ENCODE measurements at places on chromosomes 2 and 18. TPM values are rescaled to one million over a fixed set of nuclear protein-coding genes. Genes with fewer than 3 reads are reported as not detected.

Gene DNAJC5G
- total RNA-seq = not detected

GRCh38 chr2:135948642-135949355, 36.6 kb downstream of the DARS1 start:
- DNase-seq = no peak

Gene CHST10
- 0.44 TPM for total RNA-seq

Gene C2orf66
- total RNA-seq = not detected

- DNase-seq = no peak
Observed at GRCh38 chr2:119483395-119483753, 40.9 kb downstream of the SCTR start.

Gene LONRF2
- total RNA-seq = 1.4 TPM

DNA sequence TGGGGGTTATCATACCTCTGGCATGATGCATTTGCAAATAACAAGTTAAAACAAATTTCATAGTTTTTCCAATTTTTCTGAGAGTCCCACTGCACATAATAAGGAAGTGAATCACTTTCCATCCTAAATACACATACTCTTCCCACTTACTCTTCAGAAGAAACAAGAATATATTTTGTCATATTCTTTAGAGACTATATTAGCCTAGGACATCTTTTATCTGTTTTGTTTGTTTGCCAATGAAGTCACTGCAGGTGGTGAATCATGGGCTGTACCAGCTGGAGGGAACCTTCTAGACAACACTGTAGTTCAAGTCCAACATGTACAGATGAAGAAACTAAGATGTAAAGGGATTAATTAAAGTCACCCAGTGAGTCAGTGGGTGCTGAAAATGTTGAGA, 116.8 kb downstream of the XIRP2 start:
- no peak for DNase-seq

GRCh38 chr2:200365209-200365608, 58.7 kb downstream of the SPATS2L start:
- no peak for DNase-seq

GRCh38 chr18:25164848-25165811, 186.8 kb downstream of the ZNF521 start:
- DNase-seq = no peak

Gene SERPINB11
- not detected for total RNA-seq

DNA sequence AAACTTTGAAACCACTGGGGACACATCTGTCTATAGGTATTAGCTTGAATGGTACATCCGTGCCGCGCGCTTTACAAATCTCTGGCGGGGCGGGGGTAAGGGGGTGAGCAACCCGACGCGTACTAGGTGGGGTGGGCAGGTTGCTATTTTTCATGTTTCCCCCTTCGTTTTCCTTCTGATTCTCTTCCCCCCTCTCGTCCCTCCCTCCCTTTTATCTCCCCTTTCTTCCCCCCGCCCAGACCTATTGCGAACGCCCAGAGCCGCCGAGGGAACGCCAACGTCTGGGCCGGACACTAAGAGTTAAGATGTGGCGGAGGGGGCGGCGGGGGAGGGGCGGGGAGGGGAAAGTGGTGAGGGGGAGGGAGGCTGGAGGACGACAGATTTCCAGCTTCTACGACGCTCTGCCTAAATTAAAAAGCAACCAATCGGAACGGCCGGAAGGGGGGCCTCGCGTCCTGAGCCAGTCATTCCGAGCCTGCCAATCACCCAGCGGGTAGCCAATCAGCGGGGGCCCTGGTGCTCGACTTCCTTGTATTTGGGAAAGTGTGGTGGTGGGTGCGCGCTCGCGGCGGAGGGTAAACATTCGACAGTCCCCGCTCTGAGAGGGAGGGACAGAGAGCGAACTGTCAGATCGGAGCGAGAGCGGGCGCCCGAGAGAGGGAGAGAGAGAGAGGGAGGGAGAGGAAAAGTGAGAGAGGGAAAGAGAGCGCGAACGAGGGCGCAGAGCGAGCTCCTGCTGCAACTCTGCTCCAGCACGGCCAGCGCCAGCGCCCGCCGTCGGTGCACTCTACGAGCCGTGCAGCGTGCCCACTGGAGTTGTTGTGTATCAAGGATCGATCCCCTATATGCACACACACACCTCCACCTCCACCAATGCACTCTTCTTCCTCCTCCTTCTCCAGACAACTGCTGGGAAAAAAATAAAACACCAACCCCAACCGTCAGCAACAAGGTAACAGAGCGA, at the start of gene POU3F3:
Gene POU3F3, plus strand, starts transcription at position 582 of the 964 bp plus-strand sequence. CDS start 1,396 bp downstream, outside the sequence.
- DNase-seq = peak; percentile 57

DNA sequence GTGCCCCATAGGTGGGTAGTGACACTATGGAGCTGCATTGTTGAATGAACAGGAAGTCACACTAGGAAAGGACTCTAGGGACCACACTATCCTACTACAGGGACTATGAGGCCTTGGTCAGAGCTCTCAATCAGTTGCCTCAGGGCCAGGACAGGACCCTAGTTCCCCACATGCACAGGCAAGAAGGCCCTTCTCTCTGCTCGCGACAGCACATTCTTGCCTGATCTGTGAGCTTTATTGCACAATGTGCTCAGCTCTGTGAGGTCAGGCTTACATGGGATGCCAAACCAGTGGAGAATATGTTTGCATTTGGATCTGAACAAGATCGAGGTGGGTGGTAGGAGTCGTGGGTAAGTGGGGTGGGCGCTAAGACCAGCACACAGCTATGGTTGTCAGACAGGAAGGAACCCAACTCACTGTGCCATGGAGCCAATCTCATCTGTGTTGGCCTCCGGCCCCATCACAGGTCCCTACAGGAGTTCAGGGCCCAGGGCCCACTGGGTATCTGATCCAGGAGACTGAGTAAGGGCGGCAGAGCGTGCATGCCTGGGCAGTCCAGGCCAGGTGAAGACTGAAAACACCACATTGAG, 8.0 kb downstream of the PCARE start:
- DNase-seq = no peak

Gene STRADB
- total RNA-seq = 70.3 TPM

DNA sequence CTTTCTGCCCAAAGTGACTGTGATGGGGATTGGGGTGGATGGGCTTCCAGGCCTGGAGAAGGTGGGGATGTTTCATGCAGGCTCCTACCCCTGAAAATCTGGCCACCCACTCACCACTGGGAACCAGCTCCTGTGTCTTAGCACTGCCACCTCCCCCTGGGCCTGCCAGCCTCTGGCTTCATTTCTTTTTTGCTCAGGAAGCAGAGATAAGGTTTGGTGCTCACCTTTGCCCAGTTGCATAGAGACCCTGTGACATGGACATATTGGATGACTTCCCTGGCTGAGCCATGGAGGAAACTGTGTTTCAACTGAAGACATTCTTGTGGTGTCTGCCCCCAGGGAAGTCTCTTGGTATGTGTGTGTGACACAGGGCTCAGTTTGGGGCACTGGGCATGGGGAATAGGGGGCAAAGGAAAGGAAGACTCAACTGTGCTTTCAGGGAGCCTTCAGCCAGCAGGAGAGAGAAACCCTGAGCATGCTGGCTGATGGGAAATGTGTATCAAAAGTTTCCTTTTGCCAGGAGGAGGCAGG, 16.7 kb downstream of the CTIF start:
- no peak for DNase-seq

GRCh38 chr2:133843091-133843490, 274.8 kb upstream of the NCKAP5 start:
- DNase-seq = no peak

GRCh38 chr2:221775096-221775495, 203.0 kb upstream of the EPHA4 start:
- DNase-seq = no peak

GRCh38 chr18:57727952-57728807, 74.9 kb downstream of the ATP8B1 start:
- no peak for DNase-seq

- no peak for DNase-seq
Observed at GRCh38 chr2:140843186-140843585, 1287.6 kb downstream of the LRP1B start.
